DND-41 (cell line): ENCODE measurements at places on chromosomes 5 and 9.

- no peak for DNase-seq
Observed at GRCh38 chr5:16713386-16713928, 96.7 kb upstream of the RETREG1 start.

GRCh38 chr5:120139039-120139438 lies 325.1 kb upstream of the PRR16 start:
- DNase-seq = no peak

DNA sequence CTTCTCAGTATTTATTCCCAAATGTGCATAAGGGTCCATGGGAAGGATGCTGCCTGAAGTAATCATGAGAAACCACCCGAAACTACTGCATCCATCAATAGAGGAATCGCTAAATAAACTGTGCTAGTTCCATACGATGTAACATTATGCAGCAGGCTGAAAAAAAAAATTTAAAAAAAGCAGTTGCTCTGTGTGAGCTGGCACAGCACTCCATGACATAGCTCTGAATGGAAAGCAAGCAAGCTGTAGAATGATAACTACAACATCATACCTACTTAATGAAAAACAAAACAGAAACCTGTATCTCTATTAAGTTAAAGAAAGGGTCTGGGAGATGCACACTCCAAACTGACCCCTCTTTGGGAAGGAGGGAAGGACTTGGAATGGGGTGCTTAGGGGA lies 49.3 kb downstream of the SHB start:
- DNase-seq = no peak

DNA sequence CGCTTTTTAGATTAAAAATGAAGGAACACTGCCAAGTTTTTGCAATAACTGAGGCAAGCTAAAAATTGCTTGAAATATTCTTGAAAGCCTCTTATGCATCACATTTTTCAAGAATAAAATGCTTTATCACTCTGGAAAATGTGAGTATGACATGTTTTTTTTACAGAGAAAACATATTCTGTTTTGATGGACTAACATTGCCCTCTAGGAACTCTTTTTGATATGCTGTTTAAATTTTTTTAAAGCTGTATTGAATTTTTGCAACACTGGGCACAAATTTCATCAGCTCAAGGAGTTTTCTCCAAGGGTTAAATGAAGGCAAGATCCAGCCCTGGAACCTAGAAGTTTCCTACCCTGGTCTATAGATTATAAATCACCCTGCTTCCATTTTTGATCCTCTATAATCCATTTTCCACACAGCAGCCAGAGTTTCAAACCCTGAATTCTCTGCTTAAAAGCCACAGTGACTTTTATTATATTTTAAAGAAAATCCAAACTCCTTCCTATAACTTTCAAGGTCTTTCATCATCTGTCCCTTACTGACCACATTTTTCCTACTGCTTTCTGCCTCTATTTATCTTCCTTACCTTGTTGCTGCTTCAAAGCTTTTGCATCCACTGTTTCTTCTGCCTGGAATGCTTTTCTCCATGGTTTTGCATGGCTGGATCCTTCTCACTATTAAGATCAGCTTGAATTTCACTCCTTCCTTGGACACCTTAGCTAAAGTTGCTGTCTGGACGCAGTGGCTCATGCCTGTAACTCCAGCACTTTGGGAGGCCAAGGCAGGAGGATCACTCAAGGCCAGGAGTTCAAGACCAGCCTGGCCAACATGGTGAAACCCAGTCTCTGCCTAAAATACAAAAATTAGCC lies 60.9 kb downstream of the IL31RA start:
- DNase-seq = no peak

DNA sequence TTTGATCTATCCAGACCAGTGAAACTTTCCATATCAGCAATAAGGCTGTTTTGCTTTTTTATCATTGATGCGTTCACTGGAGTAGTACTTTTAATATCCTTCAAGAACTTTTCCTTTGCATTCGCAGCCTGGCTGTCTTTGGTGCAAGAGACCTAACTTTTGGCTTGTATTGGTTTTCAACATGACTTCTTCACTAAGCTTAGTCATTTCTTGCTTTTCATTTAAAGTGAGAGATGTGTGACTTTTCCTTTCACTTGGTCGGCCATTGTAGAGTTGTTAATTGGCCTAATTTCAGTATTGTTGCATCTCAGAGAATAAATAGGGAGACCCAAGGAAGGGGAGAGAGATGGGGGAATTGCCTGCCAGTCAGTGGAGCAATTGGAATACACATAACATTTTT lies 26.4 kb upstream of the CMYA5 start:
- DNase-seq = no peak

- DNase-seq = no peak
Observed at GRCh38 chr9:76373784-76374474, 20.3 kb downstream of the RFK start.

- no peak for DNase-seq
Observed at GRCh38 chr5:61279725-61280124, 52.3 kb upstream of the ZSWIM6 start.

DNA sequence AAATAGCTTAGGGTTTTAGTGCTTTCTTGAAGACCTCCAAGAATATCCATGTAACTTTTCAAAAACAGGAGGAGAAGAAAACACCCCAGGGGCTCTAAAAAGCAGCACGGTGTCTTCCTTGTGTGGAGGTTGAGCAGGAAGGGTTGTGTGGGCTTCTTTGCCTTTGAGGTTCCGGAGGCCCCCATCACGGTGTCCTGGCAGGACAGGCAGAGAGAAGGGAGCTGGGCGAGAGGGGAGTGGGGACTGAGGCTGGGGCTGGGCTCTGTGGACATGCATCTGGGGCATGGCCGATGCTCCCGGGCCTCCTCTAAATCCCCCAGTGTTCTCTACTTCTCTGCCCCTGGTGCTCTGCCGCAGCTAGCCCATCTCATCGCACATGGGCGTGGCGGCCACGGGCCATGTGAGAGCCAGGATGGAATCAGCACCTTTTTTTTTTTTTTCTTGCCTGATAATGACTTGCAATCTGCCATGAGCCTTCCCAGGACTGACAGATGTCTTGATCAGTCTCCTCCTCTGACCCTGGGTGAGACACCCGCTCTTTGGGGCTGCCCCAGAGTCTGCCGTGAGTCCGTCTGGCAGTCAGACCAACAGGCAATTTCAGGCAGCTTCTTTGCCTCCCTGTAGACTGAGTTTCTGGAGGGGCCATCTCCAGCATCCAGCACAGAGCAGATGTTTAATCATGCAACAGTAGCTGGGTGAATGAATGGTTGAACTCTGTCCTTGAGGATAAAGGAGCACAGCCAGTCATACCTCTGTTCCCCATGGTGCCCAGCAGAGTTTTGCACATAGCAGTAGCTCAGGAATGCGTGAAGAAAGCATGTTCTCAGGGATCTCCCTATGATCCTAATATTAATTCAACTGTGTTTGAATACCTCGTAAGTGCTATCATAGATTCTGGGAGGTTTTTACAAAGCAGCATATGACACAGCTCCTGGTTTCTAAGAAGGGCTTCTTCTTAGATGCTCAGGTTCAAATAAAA lies 12.1 kb downstream of the CXCL14 start:
- DNase-seq = no peak

DNA sequence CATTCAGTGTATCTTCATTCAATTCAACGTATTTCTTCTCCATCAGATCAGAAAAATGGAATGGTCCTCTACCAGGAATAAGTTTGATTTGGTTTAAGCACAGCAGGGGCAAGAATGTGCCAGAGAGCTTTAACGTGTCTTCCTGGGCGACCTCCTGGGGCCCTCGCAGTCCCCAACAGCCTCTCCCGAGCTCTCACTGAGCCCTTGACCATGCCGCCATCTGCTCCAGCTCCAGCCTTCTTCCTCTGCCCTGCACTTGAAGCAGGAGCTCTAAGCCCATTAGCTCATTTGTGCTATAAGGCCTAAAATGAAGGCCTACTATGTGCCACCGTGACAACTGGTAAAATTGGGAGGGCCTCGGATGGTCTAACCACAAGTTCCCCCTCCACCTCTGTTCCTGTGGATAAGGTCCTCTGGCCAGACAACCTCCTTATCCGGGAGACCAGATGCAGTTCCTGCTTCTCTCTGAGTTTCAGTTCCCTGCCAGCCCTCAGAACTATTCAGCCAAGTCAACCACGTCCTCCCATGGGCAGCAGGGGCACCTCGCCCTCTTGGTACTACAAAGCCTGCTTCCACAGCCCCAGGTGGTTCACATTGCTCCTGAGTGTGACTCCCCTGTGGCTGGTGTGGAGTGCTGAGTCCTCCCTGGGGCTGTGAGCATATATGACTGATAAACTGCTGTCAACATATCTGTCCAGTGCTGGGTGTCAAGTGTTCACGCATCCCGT lies 35.8 kb downstream of the C5orf15 start:
- no peak for DNase-seq

GRCh38 chr5:151740958-151741373 lies 17.5 kb downstream of the ATOX1 start:
- no peak for DNase-seq

GRCh38 chr9:124284237-124284831 lies 26.6 kb downstream of the NEK6 start:
- no peak for DNase-seq

DNA sequence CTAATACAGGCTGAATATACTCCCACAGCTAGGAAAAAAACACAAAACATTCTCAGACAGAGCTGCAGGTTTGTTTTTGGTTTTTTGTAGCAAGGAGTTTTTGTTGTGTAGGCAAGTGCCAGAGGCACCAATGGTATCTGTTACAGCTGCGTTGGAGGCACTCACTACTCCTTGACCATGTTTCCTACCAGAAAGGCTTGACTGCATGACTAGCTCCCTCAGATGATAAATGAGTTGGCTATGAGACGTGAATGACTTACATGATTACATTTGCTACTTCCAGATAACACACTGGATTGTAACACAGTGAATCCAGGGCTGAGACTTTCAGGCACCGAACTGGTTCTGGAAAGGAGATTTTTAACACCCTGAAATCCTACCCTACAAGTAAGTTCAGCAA lies 18.8 kb downstream of the GZMK start:
- no peak for DNase-seq

- DNase-seq = no peak
Observed at GRCh38 chr5:97903742-97904141, 720.7 kb upstream of the RIOK2 start.

- no peak for DNase-seq
Observed at GRCh38 chr9:83266666-83267496, 203.9 kb upstream of the RASEF start.

- DNase-seq = no peak
Observed at GRCh38 chr5:138645778-138646575, 70.8 kb upstream of the HSPA9 start.

DNA sequence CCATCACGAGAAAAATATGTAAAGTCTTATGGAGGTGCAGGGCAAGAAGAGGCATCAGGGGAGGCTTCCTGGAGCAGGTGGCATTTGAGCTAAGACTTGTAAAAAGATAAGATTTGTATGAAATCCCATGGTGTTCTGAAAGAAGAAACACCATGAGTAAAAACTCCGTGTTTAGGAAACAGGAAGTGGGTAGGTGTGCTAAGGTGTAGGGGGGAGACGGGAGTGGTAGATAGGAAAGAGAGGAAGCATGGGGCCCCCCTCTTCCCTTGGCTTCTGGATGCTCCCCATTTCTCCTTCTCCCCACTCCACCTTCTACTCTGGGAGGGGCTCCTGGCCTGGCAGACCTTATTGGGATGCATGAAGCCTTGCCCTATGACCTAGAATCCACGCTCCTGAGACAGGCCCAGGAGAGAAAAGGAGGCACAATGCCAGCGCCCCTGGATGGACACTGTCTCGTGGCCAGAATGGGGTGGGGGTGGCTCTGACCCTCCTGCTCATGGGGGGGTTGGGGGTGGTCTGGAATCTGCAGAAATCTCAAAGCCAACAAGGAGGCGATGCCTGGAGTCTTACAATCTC lies 103.6 kb downstream of the GTF3C4 start:
- DNase-seq = no peak

GRCh38 chr9:20442461-20443319 lies 179.6 kb downstream of the MLLT3 start:
- DNase-seq = no peak

DNA sequence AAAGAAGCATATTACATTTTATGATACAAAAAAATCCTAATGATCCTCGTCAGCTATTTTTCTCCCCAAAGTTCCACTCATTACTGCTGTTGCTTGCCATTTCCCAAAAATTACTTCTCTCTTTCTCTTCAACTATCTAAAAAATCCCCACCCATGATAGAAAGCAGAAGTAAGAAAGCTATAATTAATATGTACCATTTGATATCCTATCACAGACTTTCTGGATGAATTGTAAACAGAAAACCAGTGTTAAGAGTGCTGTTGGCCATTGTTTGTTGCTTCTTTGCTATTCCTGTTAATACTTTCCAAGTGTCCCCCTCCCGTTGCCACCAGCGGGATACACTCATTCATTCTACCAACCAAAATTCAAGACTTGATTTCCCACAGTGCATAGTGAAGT lies 136.3 kb upstream of the SMARCA2 start:
- no peak for DNase-seq

- DNase-seq = no peak
Observed at GRCh38 chr9:127035423-127035822, 87.0 kb downstream of the ANGPTL2 start.

GRCh38 chr5:71974165-71974564 lies 133.1 kb upstream of the MAP1B start:
- no peak for DNase-seq

- DNase-seq = no peak
Observed at GRCh38 chr5:129639331-129639730, 108.6 kb upstream of the MINAR2 start.

GRCh38 chr9:89878687-89879086 lies 273.9 kb downstream of the GADD45G start:
- no peak for DNase-seq

GRCh38 chr5:142634216-142635011 lies 51.5 kb downstream of the FGF1 start:
- DNase-seq = no peak

DNA sequence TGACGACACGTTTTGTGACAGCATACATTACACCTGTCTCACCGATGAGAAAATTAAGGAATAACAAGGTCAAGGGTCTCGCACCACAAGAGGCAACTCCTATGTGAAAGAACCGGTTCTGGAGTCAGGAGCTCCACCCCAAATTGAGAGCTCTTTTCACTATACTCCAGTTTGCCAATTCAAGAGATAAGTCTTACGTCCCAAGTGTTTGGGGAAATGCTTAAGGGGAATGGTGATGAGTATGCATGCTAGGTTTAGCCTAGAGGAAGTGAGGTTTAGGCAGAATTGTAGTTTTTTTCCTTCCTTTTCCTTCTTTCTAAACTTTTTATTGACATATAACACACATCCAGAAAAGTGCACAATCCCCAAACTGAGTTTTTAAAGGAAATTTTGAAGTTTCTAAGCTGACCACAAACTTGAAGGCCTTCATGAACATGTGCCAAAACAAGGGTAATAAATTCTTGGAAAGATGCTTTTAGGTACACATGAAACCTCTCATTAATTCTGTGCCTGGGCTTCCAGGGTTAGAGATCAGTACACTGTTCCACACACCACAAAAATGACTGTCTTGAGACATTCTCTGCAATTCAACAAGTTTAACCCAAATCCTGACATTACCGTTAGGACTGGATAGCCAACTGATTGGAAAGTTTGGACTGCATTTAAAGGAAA lies 127.6 kb upstream of the SLC1A3 start:
- DNase-seq = no peak
